ENCODE measurements at places on chromosomes 7 and 10. TPM values are rescaled to one million over a fixed set of nuclear protein-coding genes. Genes with fewer than 3 reads are reported as not detected.

The MPLKIP gene
- total RNA-seq, result 8.3 TPM

The TLL2 gene
- 2.1 TPM for total RNA-seq

The LRIT1 gene
- total RNA-seq, result not detected

The FAM13C gene
- total RNA-seq, result 44.3 TPM

The ZNF117 gene
- 38.8 TPM for total RNA-seq

The RAPGEF5 gene
- total RNA-seq, result 62.7 TPM

The STEAP4 gene
- 0.23 TPM for total RNA-seq

The ZFAND2A gene
- total RNA-seq, result 28.6 TPM

The SEMA3A gene
- total RNA-seq, result 16.4 TPM

Measured in diencephalon (tissue), 1 donor.